ENCODE measurements at places on chromosomes 13 and 19. TPM values are rescaled to one million over a fixed set of nuclear protein-coding genes. Genes with fewer than 3 reads are reported as not detected.

The CFAP97D2 gene
- not detected for total RNA-seq

The VMAC gene
- 7.6 TPM for total RNA-seq

The CD70 gene
- total RNA-seq: not detected

The VAV1 gene
- total RNA-seq: not detected

The RFC3 gene
- 23.9 TPM for total RNA-seq

The GJB6 gene
- not detected for total RNA-seq

The IZUMO2 gene
- not detected for total RNA-seq

The UHRF1 gene
- total RNA-seq: 42.6 TPM

The NDFIP2 gene
- total RNA-seq: 14.3 TPM
